Esophagus muscularis mucosa (tissue), 4 donors: ENCODE measurements at places on chromosomes 16 and 17. TPM values are rescaled to one million over a fixed set of nuclear protein-coding genes. Genes with fewer than 3 reads are reported as not detected.

Gene RARA
- total RNA-seq: 52.0 TPM

DNA sequence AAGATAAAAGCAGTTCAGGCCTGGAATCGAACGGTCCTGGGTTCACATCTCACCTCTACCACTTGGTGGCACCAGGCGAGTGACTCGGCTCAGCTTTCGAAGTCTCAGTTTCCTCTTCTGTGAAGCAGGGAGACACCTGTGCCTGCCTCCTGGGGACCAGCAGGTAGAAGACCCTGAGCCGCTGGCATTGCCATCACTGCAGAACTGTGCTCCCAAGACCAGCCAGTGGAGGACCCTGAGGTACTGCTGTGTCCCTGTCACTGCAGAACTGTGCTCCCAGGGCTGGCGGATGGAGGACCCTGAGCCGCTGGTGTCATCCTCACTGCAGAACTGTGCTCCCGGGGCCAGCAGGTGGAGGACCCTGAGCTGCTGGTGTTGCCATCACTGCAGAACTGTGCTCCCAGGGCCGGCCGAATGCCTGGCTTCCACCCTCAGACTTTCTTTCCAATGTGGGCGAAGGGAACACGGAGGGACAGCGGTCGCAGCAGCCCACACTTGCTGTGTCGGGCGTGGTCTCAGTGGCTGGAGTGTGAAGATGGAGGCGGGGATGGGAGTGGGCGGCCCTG, 8.7 kb upstream of the SLC7A5 start:
- H3K4me1 ChIP-seq: no peaks in the 10 kb centered on the region
- no peak overlapping the region for H3K4me3 ChIP-seq
- H3K27ac ChIP-seq: no peak overlapping the region
- H3K27me3 ChIP-seq: no peaks in the 10 kb centered on the region

Gene PTGES3L
- total RNA-seq: 11.5 TPM

Gene IGF2BP1
- total RNA-seq: not detected

GRCh38 chr16:86075839-86076440, 177.0 kb downstream of the IRF8 start:
- H3K36me3 ChIP-seq: no peaks in the 10 kb centered on the region
- no peak overlapping the region for H3K4me3 ChIP-seq
- no peaks in the 10 kb centered on the region for H3K27me3 ChIP-seq
- H3K4me1 ChIP-seq: no peaks in the 10 kb centered on the region

DNA sequence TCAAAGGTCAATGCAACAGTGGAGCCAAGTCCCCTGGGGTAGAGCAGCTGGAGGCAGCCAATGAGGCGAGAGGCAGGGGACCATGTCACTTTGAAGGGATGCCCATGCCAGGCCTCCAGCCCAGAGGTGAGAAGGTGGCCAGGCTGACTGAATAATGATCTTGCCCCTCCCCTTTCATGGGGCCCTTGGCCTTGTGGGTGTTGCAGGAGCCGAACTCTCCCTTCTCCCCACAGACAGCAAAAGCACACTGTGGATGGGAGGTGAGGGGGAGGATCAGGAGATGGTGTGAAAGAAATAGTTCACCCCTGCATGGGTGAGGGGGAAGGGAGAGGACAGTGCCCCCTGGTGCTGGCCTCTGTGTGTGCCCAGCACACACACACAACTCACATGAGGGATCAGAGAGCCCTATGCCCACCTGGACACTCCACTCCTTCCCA, 15.8 kb upstream of the TBX21 start:
- no peaks in the 10 kb centered on the region for H3K36me3 ChIP-seq
- H3K27ac ChIP-seq: no peak overlapping the region
- peaks cover 14% of the 10 kb centered on the region for H3K4me1 ChIP-seq
- H3K4me3 ChIP-seq: no peak overlapping the region
- peaks cover 81% of the 10 kb centered on the region for H3K27me3 ChIP-seq
- DNase-seq: no peak

Gene KCNH4
- 0.42 TPM for total RNA-seq
